CD4-positive, alpha-beta memory T cell (primary cell): ENCODE measurements at places on chromosomes 12 and 14. TPM values are rescaled to one million over a fixed set of nuclear protein-coding genes. Genes with fewer than 3 reads are reported as not detected.

- H3K4me1 ChIP-seq: no peaks in the 10 kb centered on the region
- H3K36me3 ChIP-seq: no peaks in the 10 kb centered on the region
- no peak overlapping the region for H3K27ac ChIP-seq
These were observed 88.6 kb downstream of the MAP1LC3B2 start for GRCh38 chr12:116647813-116648212.

DNA sequence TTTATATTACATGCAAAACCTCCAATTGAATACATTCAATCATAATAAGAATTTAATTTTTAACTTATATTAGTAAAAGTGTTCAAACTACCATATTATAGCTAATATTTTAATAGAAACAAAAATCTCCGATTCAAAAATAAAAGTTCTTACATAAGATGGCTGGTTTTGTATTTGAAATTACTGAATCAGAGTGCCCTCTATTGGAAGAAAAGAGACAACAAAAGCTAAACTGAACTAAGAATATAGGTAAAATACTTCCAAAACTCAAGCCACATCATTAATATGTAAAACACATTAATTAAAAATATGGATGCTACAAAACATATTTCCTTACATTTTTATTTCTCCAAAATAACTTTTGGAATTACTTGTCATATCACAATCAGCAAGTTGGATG, 120.3 kb downstream of the GARIN6 start:
- H3K36me3 ChIP-seq: no peaks in the 10 kb centered on the region
- H3K27me3 ChIP-seq: no peaks in the 10 kb centered on the region
- no peak overlapping the region for H3K27ac ChIP-seq
- no peak for DNase-seq

GRCh38 chr12:96186607-96187301, 7.4 kb upstream of the ELK3 start:
- H3K27ac ChIP-seq: no peak overlapping the region
- no peak for DNase-seq
- peaks cover 9% of the 10 kb centered on the region for H3K4me1 ChIP-seq
- no peaks in the 10 kb centered on the region for H3K36me3 ChIP-seq
- no peak overlapping the region for H3K4me3 ChIP-seq

- no peak overlapping the region for H3K27ac ChIP-seq
- no peaks in the 10 kb centered on the region for H3K36me3 ChIP-seq
- H3K4me3 ChIP-seq: no peak overlapping the region
These were observed 3.8 kb upstream of the HOXC8 start for GRCh38 chr12:54004841-54005530.

- no peak overlapping the region for H3K4me3 ChIP-seq
- H3K4me1 ChIP-seq: peaks cover 56% of the 10 kb centered on the region
- no peak for DNase-seq
- H3K27me3 ChIP-seq: no peaks in the 10 kb centered on the region
These were observed 1.8 kb downstream of the PSME1 start for GRCh38 chr14:24137529-24138395.

DNA sequence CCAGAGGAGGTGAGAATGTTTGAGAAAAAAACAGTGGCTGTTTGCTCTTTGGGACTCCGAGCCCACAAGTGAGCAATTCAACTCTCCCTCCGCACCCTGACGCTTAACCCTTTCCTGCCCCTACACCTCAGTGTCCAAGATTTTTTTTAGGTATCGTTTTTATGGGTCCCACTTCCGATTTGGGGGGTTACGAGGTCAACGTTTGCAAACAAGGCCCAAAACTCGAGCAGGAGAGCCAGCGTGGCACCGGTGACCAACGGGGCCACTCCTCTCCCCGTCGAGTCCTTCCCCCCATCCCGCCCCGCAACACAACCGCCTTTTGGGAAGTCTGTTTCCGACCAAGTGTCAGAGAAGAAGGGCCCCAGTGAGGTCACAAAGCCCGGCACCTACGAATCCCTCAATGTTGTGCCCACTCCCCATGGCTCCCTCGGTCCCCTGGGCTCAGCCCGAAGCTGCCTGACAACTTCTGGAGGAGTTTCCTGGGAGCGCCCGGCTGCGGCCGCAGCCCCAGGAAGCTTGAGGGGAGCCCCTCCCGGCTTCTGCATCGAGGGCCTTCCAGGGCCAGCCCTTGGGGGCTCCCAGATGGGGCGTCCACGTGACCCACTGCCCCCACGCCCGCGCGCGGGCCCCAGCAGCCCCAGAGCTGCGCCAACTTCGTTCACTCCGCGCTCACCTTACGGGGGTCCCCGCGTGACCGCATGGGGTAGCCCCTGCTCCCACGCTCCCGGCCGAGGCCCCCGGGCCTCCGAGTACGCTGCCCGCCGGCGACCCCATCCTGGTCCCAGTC, 1.2 kb downstream of the CDK2AP1 start:
- peak overlapping the region; percentile 47 for H3K4me3 ChIP-seq
- peak overlapping the region; percentile 21 for H3K27ac ChIP-seq
- no peaks in the 10 kb centered on the region for H3K27me3 ChIP-seq
- H3K36me3 ChIP-seq: no peaks in the 10 kb centered on the region
- DNase-seq: no peak
- H3K4me1 ChIP-seq: peaks cover 15% of the 10 kb centered on the region

GRCh38 chr12:54598970-54599369, 10.5 kb upstream of the PPP1R1A start:
- H3K27ac ChIP-seq: no peak overlapping the region
- no peaks in the 10 kb centered on the region for H3K36me3 ChIP-seq
- H3K4me3 ChIP-seq: no peak overlapping the region
- H3K4me1 ChIP-seq: no peaks in the 10 kb centered on the region
- DNase-seq: no peak

- no peak for DNase-seq
- H3K4me3 ChIP-seq: no peak overlapping the region
- H3K27me3 ChIP-seq: no peaks in the 10 kb centered on the region
- peaks cover 30% of the 10 kb centered on the region for H3K4me1 ChIP-seq
- H3K36me3 ChIP-seq: peaks cover 6% of the 10 kb centered on the region
- H3K27ac ChIP-seq: no peak overlapping the region
These were observed 195.3 kb upstream of the BCL2L14 start for GRCh38 chr12:11875414-11875935.

GRCh38 chr12:103382119-103382518, 113.6 kb downstream of the C12orf42 start:
- H3K4me3 ChIP-seq: no peak overlapping the region
- H3K27me3 ChIP-seq: no peaks in the 10 kb centered on the region
- no peak overlapping the region for H3K27ac ChIP-seq
- no peak for DNase-seq
- no peaks in the 10 kb centered on the region for H3K36me3 ChIP-seq

- H3K4me1 ChIP-seq: no peaks in the 10 kb centered on the region
- no peaks in the 10 kb centered on the region for H3K27me3 ChIP-seq
- H3K36me3 ChIP-seq: no peaks in the 10 kb centered on the region
- no peak for DNase-seq
These were observed 225.2 kb upstream of the BTG1 start for GRCh38 chr12:92370828-92371227.

DNA sequence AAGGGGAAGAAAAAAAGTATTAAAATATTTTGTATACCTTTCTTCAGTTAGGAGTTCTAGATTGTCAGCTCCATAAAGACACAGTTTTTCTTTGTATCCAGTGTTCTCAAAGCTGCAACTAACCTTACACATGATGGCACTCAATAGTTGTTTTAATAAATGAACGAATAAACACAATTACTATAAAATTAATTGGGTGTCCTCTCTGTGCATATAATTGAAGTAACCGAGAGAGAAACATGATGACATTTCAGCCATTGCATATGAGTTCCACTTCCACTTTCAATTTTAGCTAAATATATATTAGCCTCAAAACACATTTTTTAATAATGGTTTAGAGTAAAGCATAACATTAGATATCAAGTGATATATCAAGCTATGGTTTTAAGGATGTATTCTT, 671.2 kb downstream of the LRFN5 start:
- H3K4me1 ChIP-seq: no peaks in the 10 kb centered on the region
- no peak overlapping the region for H3K4me3 ChIP-seq
- no peaks in the 10 kb centered on the region for H3K27me3 ChIP-seq
- DNase-seq: no peak
- H3K36me3 ChIP-seq: no peaks in the 10 kb centered on the region
- no peak overlapping the region for H3K27ac ChIP-seq

DNA sequence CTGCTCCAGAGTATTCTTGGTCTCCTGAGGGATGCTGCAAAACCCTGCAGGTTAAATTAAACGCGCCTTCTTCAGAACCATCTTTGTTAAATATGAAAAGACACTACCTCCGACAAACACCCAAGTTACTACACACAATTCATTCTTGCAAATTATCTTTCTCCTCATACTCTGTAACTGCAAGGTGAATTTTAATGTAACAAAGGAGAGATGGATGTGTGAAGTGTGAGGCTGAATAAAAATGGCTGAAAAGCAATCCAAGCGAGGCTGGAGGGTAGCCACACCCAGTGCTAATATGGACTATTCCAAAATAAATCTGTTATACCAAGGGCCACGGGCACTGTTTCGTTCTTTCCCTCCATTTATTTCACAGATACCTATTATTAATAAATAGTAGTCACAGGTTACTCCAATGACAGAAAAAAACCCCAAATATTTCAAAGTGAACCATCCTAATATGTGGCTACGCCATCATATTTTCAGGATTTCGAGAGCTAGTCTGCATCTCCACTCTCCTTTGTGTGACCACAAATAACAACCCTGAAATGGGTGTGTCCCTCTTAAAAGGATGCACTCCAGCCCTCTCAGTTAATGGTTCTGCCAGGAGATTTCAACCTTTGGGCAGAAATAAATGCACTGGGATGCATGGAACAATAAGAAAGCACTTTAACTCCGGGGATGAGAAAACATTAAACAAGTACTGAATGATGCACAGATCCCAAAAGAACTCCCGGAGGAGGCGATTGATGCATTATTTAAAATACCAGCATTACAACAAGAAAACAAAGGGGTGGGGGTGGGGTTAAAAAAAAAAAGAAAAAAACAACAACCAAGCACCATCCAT, 53.1 kb upstream of the CCDC175 start:
- no peak overlapping the region for H3K27ac ChIP-seq
- no peaks in the 10 kb centered on the region for H3K36me3 ChIP-seq
- DNase-seq: no peak

DNA sequence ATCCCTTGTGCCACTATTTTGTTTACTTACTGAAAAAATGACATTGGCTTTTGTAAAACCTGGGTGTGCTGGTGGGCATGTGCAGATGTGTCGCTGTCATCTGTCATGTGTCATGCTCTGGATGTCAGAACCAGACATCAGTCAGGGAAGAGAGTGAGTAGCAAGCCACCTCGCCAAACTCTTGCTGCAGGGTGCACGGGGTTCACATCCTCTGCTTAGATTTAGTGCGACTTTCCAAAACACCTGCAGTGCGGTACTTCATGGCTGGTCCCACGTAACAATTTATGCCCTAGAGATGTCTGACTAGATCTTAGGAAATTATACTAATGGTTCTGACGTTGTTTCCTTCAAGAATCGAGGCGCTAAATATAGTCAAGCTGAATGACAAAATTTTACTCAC, 106.7 kb downstream of the CRADD start:
- H3K27me3 ChIP-seq: no peaks in the 10 kb centered on the region
- peak overlapping the region; percentile 12 for H3K27ac ChIP-seq

DNA sequence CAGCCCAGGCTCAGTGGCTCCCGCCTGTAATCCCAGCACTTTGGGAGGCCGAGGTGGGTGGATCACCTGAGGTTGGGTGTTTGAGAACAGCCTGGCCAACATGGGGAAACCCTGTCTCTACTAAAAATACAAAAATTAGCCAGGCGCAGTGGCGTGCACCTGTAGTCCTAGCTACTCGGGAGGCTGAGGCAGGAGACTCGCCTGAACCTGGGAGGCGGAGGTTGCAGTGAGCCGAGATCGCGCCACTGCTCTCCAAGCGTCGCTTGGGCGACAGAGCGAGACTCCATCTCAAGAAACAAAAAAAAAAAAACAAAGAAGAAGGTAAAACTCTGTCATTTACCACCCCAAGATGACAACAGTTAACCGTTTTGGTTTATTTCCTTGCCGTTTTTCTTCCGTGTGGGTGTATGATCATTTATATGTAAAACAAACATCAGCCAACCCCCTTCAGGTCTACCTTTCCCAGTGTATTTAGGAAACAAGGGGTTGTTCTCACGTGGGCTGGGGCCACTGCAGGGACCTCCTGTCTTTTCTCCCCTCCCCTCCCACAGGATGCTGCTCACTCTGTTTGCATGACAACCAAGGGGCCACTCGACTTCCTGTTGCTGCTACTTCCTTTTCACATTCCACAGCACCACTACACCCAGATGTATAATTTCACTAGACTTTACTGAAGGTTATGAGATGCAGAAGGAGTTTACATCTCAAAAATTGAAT, 13.6 kb downstream of the TTC9 start:
- peak overlapping the region; percentile 77 for H3K27ac ChIP-seq
- peak overlapping the region; percentile 41 for H3K4me3 ChIP-seq
- H3K4me1 ChIP-seq: peaks cover 90% of the 10 kb centered on the region
- no peaks in the 10 kb centered on the region for H3K36me3 ChIP-seq

- DNase-seq: no peak
- peaks cover 51% of the 10 kb centered on the region for H3K36me3 ChIP-seq
- no peak overlapping the region for H3K27ac ChIP-seq
- H3K27me3 ChIP-seq: no peaks in the 10 kb centered on the region
- H3K4me1 ChIP-seq: peaks cover 11% of the 10 kb centered on the region
These were observed 25.6 kb downstream of the KLC1 start for GRCh38 chr14:103654619-103655018.

- no peak overlapping the region for H3K4me3 ChIP-seq
- no peaks in the 10 kb centered on the region for H3K27me3 ChIP-seq
- no peak overlapping the region for H3K27ac ChIP-seq
These were observed 10.7 kb downstream of the SCARB1 start for GRCh38 chr12:124852911-124853427.

GRCh38 chr12:16154990-16155389, 122.5 kb downstream of the SLC15A5 start:
- no peaks in the 10 kb centered on the region for H3K27me3 ChIP-seq
- DNase-seq: no peak
- H3K4me3 ChIP-seq: no peak overlapping the region
- H3K27ac ChIP-seq: no peak overlapping the region
- no peaks in the 10 kb centered on the region for H3K36me3 ChIP-seq

DNA sequence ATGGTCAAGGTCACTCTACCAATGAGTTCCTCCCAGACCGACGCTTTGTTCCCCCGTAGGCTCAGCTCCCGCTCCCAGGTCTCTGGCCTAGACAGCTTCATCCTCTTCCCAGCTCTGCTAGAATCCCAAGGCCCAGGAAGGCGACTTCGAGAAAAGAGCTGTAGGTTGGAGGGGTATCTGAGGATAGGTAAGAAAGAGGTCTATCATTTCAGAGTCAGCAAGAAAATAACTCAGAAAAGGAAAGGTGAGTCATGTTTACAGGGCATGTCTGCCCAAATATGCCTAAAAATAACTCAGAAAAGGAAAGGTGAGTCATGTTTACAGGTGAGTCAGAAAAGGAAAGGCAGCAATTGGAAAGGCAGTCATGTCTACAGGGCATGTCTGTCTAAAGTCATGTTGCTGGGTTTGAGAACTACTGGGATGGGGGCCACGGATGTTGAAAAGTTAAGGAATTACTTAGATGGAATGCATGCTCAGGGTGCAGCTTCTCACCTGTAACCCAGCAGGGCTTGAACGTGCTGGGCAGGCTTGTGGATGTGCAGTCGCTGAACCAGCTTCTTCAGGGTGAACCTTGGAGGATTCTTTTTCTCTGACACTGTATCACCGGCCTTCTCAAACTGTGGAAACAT, 12.2 kb downstream of the TEP1 start:
- peaks cover 47% of the 10 kb centered on the region for H3K36me3 ChIP-seq
- H3K4me1 ChIP-seq: no peaks in the 10 kb centered on the region
- H3K27me3 ChIP-seq: no peaks in the 10 kb centered on the region
- no peak overlapping the region for H3K4me3 ChIP-seq
- no peak for DNase-seq

The RNF34 gene
- 88.6 TPM for total RNA-seq

The HOXC12 gene
- not detected for total RNA-seq

The NEUROD4 gene
- total RNA-seq: not detected

The TDRD9 gene
- total RNA-seq: 0.29 TPM

The MYO1A gene
- 3.0 TPM for total RNA-seq

The KRT6A gene
- not detected for total RNA-seq

The TAC3 gene
- total RNA-seq: not detected

The DHRS2 gene
- not detected for total RNA-seq
